NCI-H1092 treated with DMSO at 0.1 percent for 48 hours (cell line): ENCODE measurements at places on chromosomes 4 and X.

GRCh38 chrX:16457239-16457638, 192.7 kb upstream of the S100G start:
- DNase-seq, result no peak

DNA sequence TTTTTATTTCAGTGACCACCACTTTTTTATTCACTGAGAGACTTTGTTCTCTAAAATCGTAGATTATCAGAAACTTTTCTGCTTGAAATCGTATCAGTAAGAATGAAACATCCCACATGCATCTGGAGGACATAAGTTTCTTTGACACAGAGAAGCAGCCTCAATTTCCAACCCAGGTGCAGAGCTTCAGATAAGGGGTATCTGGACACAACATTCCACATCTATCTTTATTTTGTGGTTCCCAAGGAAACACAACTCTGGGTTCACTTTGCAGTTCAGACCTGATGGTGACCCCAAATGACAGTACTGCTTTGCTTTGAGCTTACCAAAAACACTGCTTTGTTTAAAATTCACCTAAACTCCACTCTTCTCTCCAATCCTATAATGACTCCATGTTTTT, 1.3 kb upstream of the CLCN5 start:
- no peak for DNase-seq

GRCh38 chrX:71998836-71999509, 88.3 kb downstream of the NHSL2 start:
- DNase-seq, result peak; percentile 34

DNA sequence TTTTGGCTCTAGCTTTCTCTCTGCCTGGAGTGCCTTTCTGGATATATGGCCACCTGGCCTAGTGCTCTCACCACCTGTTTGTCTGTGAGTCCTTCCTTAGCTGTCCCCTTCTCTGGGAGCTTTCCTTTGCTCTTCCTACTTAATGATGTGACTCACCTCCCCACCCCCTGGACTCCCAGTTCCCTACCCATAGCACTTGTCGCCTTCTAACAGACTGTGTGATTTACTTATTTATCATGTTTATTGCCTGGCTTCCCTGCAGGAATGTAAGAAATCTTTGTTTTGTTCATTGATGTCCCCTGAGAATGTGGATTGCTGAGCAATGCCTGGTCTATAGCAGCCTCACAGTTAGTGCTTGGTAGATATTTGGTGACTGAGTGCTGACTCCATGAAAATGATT, 18.9 kb downstream of the ADD1 start:
- no peak for DNase-seq

DNA sequence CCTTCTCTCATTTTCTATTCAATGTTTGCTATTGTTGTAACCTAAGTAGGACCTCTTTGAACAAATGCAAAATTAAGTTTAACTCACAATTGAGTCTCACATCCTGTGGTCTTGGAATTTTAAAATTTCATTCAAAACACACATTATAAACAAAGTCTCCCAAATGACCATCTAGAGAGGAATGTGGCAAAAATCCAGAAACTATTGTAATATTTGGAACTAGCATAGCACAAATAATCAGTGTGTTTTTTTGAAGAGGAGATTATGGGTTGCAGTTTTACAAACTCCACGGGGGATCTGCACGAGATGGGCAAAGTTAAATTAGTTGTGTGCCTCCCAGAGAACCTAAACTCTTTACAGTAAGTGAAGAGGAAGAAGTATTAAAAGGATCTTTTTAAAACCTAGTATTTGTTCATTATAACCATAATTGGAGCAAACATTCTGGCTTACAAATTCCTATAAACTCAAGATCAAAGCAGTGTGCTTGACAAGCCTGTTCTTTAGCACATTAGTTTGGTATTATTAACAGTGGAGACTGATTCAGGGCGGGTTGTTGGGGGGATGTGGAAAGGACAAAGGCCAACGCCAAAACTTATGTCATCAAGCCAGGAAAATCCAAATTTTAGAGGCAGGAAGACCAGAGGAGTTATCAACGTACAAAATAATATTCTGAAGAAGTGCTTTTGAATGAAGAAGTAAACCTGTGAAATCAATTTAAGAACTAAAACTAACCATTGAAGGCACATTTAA, 22.4 kb upstream of the RBPJ start:
- DNase-seq, result no peak

- DNase-seq, result no peak
Observed at GRCh38 chr4:169716677-169717076, 41.1 kb downstream of the HPF1 start.

- no peak for DNase-seq
Observed at GRCh38 chrX:78329486-78329885, 2.1 kb upstream of the CYSLTR1 start.

GRCh38 chr4:40730091-40730679, 19.6 kb upstream of the NSUN7 start:
- no peak for DNase-seq

GRCh38 chr4:131764730-131765129, 1384.4 kb upstream of the PCDH10 start:
- DNase-seq, result no peak

DNA sequence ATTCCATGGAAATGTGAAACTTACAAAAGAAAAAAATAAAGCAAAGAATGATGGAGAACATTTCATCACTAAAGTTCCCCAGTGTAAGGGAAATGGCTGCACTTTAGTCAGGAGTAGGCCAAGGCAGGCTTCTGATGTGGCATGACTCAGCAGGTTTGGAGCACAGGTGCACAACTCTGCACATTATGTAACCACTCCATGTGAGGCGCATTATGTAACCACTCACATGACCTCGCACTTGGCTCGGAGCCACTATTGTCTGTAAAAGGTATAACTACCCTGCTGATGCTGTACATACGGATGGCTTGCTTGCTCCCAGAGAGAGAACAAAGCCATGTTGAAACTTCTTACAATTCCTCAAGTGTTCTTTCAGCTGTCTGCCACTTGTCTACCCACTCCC, 727.6 kb downstream of the TRAM1L1 start:
- DNase-seq, result no peak

GRCh38 chr4:67940506-67940905, 22.8 kb downstream of the TMPRSS11A start:
- DNase-seq, result no peak

DNA sequence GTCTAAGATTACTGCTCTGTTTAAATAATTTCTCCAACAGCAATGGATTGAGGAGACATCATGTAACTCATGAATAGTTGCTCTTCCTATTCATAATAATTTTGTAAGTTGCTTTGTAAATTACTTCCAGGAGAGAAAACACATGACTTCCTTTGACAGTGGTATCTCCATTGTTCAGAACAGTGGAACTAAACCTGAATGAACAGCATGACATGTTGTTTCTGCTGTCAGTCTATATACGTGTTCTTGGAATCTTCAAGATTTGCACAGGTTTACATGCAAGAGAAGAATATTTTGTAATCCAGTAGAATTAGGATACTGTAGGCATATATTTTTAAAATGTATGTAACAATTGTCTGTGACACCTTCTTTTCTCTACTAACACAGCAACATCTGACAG, 618.8 kb upstream of the GRID2 start:
- no peak for DNase-seq

DNA sequence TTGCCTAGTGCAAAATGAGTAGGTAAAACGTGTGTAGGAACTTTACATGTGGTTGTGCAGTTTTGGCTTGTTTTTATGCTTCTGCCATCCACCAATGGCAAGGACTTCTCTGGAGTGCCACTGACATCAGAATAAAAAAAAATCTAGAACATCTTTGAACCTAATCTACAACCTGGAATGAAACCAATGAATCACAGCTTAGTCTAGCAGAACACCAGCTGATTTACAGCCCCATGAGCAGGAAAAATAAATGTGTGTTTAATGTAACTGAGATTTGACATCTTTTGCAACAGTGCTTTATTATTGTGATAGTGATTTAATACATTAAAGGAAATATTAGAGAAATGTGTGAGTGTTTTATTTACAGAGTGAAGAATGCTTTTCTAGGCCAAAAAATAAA, 995.1 kb downstream of the PCDH7 start:
- no peak for DNase-seq

DNA sequence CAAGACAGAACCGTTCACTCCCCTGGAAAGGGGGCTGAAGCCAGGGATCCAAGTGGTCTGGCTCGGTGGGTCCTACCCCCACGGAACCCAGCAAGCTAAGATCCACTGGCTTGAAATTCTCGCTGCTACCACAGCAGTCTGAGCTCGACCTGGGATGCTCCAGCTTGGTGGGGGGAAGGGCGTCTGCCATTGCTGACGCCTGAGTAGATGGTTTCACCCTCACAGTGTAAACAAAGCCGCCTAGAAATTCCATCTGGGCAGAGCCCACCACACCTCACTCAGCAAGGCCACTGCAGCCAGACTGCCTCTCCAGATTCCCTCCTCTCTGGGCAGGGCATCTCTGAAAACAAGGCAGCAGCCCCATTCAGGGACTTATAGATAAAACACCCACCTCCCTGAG, 13.4 kb upstream of the PBDC1 start:
- DNase-seq, result no peak

GRCh38 chr4:77821775-77822174, 2.6 kb upstream of the CNOT6L start:
- no peak for DNase-seq
